Activated naive CD4-positive, alpha-beta T cell treated with anti-CD3 and anti-CD28 coated beads for 36 hours (primary cell): ENCODE measurements at places on chromosomes 7 and 10.

- no peak for DNase-seq
Measured at GRCh38 chr7:70303780-70304179, 705.5 kb downstream of the AUTS2 start.

GRCh38 chr10:128067691-128068397 is 58.4 kb downstream of the MKI67 start:
- no peak for DNase-seq

DNA sequence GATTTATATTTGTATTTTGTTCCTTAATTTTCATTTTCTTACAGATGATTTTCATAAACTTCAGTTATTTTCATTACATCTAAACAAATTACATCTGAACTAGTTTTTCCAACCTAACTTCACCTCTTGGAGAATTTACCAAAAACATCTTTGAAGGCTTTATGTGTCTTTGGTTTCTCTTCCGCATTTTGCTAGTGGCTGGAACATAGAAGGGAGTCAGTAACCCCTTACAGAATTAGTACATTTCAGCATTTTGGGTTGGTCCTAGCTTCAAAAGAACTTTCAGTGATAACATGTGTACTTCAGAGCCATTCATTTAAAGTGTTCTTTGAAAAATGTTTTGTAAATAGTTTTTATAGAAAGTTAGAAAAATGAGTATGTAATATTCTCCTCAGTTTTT is 169.8 kb upstream of the MTPN start:
- DNase-seq: no peak

GRCh38 chr7:55571511-55572377 is 558 bp downstream of the VOPP1 start:
- DNase-seq: peak; percentile 76

DNA sequence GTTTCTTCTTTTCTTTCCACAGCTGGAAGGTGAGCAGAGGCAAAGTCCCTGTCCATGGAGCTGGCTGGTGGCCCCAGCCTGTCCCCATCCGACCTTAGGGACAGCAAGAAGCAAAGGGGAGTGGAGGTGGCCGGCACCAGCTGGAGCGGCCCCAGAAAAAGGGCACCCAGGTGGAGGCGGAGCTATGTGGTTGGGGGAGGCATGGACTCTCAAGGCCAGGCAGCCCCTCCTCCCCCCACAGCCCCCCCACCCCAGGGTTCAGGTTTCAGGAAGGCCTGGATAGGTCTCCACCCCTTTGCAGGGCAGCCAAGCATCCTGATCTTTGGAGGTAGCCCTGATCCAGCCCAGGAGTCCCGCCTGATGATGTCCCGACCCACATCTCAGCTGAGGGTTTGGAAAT is at the start of gene SSC4D:
Gene SSC4D (minus strand): TSS at position 161 of the 400 bp plus-strand sequence. CDS start 5,258 bp downstream, outside the sequence.
- DNase-seq: no peak

DNA sequence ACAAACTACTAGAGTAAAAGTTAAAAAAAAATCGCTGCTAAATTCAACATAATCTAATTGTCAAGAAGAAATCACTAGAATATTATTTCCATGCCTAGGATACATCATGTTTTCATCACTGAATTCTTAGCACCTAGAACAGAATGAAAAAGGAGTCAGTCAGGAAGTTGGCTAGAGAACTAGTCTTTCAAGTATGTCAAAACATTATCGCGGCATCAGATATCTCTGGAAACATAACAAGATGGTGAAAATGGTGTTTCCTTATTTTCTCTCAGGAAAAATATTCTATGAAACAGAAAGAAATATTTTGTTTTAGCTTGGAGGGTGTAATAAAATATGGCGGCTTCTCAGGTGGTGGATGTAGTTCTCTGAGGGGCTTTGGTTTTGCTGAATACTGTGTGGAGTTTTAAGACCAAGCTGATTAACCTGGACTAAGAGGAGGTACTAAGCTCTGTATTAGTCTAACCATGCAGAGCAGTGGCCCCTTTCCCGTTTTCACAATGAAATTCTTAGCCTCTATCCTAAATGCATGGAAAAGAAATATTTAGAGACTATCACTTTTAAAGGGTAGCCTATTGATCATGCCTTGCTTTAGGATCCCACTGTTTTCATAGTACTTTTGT is 205.6 kb downstream of the MDFIC start:
- no peak for DNase-seq

DNA sequence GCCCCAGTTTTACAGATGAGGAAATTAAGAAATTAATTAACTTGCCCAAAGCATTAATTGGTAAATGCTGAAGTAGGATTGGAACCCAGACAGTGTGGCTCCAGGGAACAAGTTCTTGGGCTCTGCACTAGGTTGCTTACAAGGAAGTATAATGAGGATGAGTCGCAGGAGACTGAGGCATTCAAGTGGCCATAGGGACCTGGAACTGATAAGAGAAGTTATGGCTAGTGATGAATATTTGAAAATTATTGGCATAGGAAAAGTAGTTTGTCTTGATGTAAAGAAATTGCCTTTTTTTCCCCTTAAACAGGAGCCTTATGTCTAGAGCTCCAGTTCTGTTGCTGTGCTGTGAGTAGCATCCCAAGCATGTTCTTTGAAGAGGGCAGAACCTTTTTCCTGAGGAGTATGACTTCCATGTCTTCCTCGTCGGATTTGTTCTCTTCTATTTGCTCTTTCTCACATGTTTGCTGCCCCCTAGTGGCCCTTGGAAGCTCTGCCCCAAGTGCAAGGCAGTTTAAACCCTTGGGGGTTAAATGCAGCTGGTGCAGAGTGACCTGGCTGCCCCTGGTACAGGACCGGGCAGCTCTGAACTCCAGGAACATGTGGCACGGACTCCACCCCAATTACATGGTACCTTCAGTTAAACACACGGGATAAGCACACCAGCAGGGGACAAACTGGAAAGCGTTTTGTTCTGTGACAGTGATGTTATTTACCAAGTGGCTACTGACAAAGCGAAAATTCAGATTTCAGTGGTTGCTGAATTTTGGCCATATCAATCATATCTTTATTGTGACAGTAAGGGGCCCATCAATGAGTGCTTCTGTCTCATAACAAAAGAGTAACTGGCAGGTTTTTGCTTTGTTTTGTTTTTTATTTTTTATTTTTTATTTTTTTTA is 148.8 kb downstream of the HECW1 start:
- DNase-seq: peak; percentile 80

GRCh38 chr10:18238870-18239485 is 98.8 kb downstream of the CACNB2 start:
- peak; percentile 10 for DNase-seq

DNA sequence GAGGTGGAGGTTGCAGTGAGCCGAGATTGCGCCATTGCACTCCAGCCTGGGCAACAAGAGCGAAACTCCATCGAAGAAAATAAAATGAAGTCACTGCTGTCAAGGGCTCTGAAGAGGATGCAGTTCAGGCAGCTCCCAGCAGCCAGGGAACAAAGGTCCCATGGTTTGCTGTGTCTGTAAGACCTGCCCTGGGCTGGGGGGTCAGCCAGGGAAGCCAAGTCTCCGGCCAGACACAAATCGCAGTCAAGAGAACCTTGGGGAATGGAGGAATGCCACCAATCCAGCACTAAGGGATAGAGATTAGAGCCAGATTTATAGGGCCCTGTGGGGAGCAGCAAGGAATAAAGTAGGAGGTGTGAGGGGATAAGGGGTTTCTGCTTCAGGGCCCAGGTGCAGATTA is 28.9 kb upstream of the VSIR start:
- DNase-seq: no peak

DNA sequence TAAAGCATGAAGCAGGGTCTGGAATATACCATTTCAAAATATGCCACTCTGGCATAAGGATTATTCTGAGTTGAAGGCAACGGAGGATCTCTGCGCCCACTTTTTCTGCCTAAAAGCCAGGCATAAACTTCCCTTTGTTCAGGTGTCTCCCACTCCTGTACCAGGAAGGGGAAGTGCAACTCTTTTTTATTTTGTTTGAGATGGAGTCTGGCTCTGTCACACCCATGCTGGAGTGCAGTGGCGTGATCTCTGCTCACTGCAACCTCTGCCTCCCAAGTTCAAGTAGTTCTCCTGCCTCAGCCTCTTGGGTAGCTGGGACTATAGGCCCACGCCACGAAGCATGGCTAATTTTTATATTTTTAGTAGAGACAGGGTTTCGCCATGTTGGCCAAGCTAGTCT is 18.2 kb downstream of the SVIL start:
- DNase-seq: no peak

DNA sequence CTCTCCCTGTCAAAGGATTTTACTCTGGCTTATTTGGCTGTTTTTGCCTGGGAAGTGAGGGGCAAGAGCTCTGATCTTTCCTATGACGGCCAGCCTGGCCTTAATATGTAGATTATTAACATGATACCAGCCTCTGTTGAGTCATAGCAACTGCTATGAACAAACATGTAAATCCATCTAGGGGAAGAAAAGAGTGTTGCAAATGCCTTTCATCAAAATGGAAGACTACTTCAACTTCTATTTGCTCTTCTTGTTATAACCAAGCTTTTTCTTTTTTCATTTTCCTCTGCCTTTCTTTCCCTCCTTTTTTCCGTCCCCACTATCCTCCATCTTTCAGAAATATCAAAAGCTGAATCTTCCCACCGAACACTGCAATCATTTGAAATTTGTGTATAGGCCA is 46.6 kb downstream of the BTRC start:
- DNase-seq: no peak

- DNase-seq: no peak
Measured at GRCh38 chr7:150324373-150324961, 1.1 kb upstream of the ACTR3C start.

DNA sequence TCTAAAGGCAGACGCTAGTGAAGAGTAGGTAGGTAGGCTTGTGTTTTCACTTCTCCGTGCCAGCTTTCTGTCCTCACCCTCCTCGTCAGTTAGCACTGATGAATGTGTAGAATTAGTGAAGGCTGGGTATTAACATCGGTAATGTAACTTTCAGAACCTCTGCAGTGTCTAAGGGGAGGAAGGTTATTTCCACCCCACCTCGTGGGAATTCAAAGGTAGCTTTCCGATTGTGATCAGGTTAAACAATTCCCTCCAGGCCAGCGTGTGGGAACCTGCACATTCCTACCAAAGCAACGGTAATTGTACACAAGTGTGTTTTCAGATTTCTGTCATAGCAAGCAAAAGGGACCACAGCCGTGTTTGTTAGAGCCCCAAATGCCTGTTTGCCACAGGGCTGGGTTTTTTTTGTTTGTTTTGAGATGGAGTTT is 405.0 kb upstream of the GALNT17 start:
- DNase-seq: no peak

DNA sequence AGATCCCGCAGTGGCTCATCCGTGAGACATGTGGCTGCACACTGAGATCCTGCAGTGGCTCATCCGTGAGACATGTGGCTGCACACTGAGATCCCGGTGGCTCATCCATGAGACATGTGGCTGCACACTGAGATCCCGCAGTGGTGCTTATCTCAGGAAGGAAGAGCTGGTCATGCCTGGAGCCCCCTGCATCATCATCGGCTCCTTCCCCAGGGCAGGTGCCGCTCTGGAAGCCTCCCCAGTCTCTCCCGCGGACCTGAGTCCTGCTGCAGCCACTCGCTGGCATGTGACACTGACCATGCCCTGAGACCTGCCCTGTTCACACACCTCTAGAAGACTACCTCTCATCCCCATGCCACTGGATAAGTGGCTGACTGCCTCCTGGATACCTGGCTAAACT is 181.3 kb downstream of the PTPRN2 start:
- DNase-seq: no peak

DNA sequence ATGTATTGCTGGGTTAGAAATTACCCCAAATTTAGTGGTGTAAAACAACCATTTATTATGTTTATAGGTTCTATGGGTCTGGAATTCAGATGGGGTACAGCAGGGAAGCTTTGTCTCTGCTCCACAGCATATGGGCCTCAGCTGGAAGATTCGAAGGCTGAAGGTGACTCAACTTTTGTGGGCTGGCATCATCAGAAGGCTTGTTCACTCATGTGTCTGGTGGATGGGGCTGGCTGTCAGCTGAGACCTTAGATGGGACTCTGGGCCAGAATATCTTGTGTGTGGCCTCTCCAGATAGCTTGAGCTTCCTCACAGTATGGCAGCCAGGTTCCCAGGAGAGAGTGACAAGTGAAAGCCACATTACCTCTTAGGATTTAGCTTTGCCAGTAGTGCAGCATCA is 45.9 kb downstream of the ZNF503 start:
- DNase-seq: no peak

DNA sequence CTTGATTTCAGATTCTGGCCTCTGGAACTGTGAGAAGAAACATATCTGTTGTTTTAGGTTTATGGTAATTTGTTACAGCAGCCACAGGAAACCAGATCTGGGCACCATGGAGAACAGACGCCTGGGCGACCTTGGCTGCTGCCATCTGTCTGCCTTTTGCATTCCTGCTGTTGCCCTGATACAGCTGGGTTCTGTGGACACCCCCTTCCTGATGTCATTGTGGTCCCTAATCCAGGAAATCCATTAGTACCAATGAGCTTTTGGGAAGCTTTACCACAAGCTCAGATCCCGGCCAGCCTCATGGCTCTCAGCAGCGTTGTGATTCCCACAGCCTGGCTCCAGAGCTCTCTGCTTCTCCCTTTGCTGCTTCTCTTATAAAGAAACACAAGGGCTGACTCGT is 174.2 kb upstream of the NPS start:
- no peak for DNase-seq

- DNase-seq: no peak
Measured at GRCh38 chr10:101228966-101229265, 347 bp downstream of the LBX1 start.

DNA sequence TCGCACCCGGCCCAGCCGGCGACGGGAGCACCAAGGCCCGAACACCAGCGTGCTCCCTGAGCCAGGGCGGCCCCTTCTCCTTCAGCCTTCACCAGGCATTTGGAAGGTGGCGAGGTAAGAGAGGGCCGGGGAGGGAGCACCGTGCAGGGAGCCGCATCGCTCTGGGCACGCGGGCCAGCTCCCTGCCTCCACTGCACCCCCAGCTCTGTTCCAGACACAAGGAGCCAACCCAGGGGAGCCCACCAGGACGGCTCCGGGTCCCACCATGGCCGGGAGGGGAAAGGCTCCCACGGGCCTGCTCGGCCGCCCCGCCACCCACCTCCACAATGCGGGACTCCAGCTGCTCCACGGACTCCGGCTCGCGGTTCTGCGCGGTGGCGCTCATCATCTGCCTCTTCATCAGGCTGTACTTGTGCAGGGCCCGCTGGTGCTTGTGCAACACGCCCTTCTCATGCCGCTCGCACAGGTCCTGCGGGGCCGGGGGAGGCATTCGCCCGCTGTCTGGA is 15.1 kb downstream of the NUDT1 start:
- no peak for DNase-seq

- peak; percentile 98 for DNase-seq
Measured at GRCh38 chr7:138459413-138460175, 465 bp upstream of the TRIM24 start.

DNA sequence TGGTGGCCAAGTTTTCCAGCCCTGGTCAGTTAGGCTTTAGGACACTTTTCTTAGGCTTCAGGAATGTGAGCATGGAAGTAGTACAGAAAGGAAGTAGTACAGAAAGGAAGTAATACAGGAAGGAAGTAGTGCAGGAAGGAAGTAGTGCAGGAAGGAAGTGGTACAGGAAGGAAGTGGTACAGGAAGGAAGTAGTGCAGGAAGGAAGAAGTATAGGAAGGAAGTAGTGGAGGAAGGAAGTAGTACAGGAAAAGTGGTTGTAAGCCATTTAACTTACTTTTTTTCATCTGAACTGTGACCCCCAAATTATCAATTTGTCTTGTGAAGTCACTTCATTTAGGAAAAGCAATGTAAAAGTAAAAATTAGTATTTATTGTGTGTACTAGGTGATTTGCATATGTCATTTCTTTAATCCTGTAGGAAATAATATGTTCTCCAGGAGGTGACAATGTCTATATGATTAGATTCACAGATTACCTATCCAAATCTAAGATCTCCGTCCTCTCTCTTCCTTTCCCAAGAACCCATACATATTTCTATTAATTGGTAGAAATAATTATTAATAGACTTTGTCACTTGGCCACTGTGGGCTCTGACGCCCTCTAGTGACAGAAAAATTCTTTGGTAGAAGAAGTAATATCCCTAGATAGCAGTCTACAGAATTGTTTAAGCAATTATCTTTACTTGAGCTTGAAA is 3.9 kb upstream of the FAS start:
- DNase-seq: no peak
